ENCODE measurements at places on chromosomes 5 and 9.

GRCh38 chr5:82817897-82818676 is 259.1 kb downstream of the TMEM167A start:
- H3K4me3 ChIP-seq = no peak overlapping the region
- H3K4me1 ChIP-seq = no peaks in the 10 kb centered on the region
- no peaks in the 10 kb centered on the region for H3K27me3 ChIP-seq
- H3K27ac ChIP-seq = no peak overlapping the region

- peaks cover 24% of the 10 kb centered on the region for H3K36me3 ChIP-seq
- no peak overlapping the region for H3K27ac ChIP-seq
- H3K4me1 ChIP-seq = peaks cover 15% of the 10 kb centered on the region
- H3K4me3 ChIP-seq = no peak overlapping the region
- no peak for DNase-seq
Observed at GRCh38 chr5:151075698-151076331, 5.0 kb downstream of the TNIP1 start.

DNA sequence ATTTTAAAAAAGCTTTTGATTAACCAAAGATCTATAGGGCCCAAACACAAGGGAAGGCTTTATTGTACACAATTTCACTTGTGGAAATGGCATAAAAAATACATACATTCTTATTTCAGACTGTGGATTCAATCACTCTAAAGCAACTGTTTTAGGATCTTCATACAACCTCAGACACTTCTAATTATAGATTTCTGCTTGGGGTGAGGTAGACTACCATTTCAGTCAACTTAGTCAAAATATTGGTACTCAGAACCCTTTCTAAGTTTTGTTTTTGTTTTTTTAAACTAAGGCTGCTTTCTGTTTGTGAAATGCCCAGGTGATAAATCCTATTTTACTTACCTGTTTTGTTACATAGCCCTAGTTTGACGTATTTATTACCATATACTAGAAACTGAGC is 284.5 kb upstream of the RASA1 start:
- no peak overlapping the region for H3K4me3 ChIP-seq
- H3K27ac ChIP-seq = no peak overlapping the region
- no peaks in the 10 kb centered on the region for H3K27me3 ChIP-seq
- DNase-seq = no peak
- H3K4me1 ChIP-seq = no peaks in the 10 kb centered on the region
- no peaks in the 10 kb centered on the region for H3K36me3 ChIP-seq

GRCh38 chr5:68848091-68848490 is 245.7 kb upstream of the SLC30A5 start:
- no peak overlapping the region for H3K27ac ChIP-seq

DNA sequence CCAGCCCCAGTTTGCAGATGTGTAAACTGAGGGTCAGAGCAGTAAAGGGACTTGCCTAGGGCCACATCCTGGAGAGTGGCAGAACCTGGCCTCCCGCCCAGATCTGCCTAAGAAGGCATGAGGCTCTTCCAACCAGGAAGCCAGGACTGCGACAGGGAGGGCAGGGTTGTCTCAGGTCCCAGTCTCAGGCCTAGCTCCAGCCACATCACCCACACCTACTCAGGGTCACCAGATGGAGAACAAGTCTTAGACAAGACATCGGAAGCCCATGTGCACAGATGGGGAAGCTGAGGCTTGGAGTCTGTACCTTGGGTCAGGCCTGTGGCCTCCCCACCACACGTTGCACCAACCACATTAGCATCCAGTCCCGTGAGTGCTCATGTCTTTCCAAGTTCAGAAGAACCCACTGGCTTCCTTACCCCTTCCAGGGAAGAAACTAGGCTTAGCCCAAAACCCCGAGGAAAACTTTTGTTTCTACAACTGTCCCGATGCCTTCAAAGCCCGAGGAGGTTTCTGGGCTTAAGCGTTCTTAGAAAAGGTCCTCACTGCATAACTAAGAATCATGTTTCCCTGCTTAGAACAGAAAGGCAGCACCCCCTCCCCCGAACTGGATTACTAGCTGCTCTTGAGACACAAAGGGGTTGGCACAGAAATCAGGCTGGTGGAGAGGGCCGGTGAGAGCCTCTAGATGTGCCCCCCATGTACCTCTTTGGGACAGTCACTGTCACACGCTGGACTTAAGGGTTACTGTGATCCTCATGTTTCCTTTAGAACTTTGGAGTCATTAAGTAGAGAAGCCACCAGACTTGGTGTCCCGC is 2.2 kb downstream of the FAM78A start:
- DNase-seq = peak; percentile 82
- H3K27me3 ChIP-seq = no peaks in the 10 kb centered on the region
- peaks cover 91% of the 10 kb centered on the region for H3K4me1 ChIP-seq
- peak overlapping the region; percentile 75 for H3K27ac ChIP-seq
- peaks cover 34% of the 10 kb centered on the region for H3K36me3 ChIP-seq
- H3K4me3 ChIP-seq = peak overlapping the region; percentile 65

All from K562 (cell line).